ENCODE measurements at places on chromosomes 6 and 20.

DNA sequence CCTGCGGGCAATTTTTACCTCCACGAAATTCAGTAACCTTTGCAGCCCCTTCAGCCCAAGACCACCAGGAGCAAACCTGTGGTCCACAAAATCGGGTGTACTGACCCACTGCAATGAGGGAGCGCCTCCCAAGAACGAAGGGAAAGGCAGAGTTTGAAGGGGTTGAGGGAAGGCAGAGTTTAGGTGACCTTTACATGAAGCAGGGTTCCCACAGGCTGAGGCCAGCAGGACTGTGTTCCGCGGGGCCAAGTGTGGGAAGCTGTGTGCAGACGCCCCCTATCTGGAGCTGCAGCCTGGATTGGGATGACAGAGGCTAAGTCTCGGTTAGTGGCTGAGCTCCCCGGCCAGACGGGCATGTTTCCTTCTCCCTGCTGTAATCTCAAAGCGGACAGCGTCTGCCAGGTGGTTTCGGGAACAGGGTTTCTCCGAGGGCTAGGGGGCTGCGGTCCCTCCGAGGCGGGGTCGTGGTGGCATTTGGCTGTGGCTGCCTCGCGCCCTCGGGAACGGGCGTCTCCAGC lies 826 bp upstream of the PYGB start:
- peak; percentile 72 for DNase-seq

GRCh38 chr6:133701633-133702331 lies 187.1 kb upstream of the TCF21 start:
- no peak for DNase-seq

GRCh38 chr20:57622579-57623381 lies 2.6 kb upstream of the ZBP1 start:
- DNase-seq: peak; percentile 71

GRCh38 chr6:41155132-41155805 lies 1.1 kb upstream of the TREML1 start:
- DNase-seq: no peak

DNA sequence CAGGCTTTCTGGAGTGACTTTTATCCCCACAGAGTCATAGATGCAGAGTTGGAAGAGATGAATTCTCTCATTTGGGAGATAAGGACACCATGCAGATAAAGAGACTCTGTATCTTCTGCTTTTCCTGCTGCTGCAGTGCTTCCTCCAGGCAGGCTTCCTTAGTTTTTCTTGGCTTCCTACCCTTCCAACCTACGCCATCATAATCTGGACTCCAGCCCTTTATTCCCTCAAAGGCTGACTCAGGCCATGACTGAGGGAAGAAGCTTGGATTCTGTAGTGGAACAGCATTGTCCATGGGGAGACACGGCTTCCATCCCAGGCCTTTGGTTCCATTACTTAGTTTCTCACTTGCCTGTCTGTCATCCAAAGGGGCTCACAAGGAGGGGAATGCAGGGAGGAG lies 6.5 kb upstream of the RNF24 start:
- no peak for DNase-seq

- no peak for DNase-seq
Measured at GRCh38 chr6:144365271-144365670, 80.1 kb downstream of the UTRN start.

DNA sequence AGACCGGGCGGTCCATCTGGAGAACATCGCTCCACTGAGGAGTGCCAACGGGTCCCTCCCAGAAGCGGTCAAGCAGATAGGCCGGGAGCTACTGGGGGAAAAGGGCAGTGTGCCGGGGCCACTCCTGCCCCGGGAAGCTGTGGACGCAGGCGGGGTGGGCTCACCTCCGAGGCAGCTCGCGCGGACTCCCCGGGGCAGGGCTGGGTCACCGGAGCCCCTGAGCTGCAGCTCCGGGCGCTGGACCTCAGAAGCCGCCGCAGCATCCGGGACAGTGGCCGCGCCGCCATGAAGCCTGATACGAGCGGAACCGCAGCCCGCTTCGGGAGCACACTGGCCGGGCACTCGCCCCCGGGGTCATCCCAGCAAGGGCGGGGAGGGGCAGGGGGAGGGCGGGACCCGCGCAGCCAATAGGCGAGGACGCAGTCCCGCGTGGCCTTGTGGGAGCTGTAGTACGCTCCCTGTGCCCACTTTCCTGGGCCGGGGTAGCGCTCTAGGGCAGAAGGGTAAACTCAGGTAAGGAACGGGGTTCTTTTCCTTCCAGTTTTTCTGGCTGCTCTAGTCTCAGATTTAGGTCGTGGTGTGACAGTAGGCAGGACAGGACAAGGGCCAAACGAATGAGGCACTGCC lies at the start of gene MOCS1:
Gene MOCS1, minus strand, starts transcription at position 332 of the 627 bp plus-strand sequence. Its CDS starts 45 bp downstream, at position 287.
- DNase-seq: peak; percentile 21

- no peak for DNase-seq
Measured at GRCh38 chr6:30363459-30363858, 18.5 kb downstream of the RPP21 start.

GRCh38 chr6:99979953-99980352 lies 14.1 kb downstream of the MCHR2 start:
- no peak for DNase-seq

DNA sequence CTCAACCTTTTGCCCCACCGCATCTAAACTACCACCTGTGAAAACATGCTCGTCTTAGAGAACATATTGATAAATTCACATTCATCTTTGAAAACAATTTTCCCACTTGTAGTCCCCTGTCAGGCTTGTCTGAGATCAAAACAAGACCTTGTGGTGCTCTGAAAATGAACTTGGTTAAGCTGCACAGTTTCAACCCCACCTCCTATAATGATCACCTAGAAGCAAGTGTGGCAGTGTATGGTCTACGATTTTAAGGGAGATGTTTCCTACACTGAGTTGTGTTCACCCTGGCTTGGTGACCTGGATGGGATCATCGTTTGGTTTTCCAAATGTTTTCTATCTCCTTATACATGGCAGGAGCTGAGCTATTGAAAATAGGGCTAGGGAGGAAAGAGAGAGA lies 539.4 kb downstream of the DOK5 start:
- no peak for DNase-seq

- no peak for DNase-seq
Measured at GRCh38 chr6:4491501-4492260, 284.5 kb upstream of the CDYL start.

- DNase-seq: no peak
Measured at GRCh38 chr6:16493112-16493511, 254.7 kb downstream of the GMPR start.

DNA sequence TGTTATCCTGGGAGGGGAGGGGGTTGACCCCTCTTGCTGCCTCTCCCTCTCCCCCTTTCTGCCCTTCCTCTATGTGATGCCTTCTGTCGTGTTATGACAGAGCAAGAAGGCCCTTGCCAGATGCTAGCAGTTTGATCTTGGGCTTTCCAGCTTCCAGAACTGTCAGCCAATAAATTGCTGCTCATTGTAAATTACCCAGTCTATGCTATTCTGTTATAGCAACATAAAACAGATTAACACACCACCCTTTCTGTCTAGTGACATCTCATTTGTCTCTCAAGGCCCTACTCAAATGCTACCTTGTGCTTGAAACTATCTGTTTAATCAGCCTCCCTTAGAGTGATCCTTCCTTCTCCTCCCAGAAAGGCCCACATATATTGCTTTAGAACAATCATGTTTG lies 16.4 kb upstream of the MAP3K4 start:
- DNase-seq: no peak

DNA sequence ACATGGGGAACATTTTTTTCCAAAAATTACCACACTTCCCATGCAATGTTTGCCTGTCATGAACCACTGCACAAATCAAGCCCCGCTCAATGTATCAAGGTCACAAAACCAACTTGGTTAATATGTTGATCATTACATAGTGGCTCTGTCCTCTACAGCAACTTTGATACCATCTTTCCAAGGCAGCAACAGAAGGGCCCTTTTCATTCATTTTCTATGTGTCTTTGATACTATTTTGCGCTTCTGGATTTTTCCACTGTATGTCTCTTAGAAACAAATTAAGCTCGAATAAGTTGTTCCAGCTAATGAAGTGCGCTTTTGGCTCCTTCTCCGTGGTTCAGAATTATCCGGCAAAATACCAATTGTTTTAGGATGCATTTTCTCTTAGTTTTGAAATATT lies 1.5 kb downstream of the ZHX3 start:
- no peak for DNase-seq

DNA sequence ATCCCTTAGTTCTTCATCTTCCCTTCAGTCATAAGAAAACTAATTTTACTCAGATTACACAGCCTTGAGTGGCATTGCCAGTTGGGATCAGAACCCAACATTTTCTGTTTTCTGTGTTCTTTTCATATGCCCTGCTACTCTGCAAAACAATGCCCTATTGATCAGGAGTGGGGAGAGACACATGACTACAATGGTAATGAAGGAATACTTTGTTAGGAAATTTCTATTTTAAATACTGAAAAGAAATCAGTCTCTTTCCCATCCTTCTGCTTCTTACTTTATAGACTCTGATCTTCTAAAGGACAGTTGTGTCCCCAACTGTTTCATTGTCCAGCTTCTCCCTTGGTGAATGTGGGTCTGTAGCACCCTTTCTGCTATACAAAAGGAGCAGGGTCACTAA lies 5.5 kb upstream of the PKIB start:
- no peak for DNase-seq

DNA sequence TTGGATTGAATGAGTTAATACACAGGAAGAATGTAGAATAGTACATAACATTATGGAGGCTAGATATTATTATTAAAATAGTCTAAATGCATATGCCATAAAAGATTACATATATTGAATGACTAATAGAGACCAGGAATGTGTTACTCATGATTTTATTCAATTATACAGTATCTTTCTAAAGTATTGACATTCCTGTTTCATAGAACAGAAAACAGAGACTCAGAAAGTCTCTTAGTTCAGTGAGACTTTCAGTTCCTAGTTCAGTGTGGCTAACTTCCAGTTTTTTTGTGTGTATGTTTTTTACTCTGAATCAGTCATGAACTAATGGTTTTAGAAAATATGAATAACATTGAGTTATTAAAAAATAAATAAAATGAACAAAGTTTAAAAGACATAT lies 34.6 kb upstream of the TMEM244 start:
- no peak for DNase-seq

DNA sequence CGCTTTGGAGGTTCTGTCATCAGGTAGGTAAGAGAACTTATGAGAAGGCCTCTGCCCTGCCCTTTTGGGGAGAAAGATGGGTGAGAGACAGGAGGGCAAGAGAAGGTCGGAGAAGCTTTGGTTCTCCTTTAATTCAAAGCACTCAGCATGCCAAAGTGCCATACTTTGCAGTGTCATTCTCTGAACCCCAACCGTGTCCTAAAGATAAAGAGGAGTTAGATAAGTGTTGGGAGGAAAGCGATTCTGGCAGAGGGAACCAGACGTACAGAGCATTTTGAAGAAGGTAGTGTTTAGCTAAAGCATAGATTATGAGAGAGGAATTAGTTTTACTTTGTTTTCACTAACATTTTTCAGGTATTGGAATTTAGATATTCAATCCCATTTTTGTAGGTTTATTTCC lies 40.3 kb downstream of the NKAIN2 start:
- DNase-seq: no peak

GRCh38 chr20:34033903-34034302 lies 40.2 kb downstream of the RALY start:
- no peak for DNase-seq

- peak; percentile 41 for DNase-seq
Measured at GRCh38 chr6:122799916-122800686, 11.0 kb downstream of the SMPDL3A start.

GRCh38 chr6:162625846-162626540 lies 101.6 kb downstream of the PRKN start:
- no peak for DNase-seq

DNA sequence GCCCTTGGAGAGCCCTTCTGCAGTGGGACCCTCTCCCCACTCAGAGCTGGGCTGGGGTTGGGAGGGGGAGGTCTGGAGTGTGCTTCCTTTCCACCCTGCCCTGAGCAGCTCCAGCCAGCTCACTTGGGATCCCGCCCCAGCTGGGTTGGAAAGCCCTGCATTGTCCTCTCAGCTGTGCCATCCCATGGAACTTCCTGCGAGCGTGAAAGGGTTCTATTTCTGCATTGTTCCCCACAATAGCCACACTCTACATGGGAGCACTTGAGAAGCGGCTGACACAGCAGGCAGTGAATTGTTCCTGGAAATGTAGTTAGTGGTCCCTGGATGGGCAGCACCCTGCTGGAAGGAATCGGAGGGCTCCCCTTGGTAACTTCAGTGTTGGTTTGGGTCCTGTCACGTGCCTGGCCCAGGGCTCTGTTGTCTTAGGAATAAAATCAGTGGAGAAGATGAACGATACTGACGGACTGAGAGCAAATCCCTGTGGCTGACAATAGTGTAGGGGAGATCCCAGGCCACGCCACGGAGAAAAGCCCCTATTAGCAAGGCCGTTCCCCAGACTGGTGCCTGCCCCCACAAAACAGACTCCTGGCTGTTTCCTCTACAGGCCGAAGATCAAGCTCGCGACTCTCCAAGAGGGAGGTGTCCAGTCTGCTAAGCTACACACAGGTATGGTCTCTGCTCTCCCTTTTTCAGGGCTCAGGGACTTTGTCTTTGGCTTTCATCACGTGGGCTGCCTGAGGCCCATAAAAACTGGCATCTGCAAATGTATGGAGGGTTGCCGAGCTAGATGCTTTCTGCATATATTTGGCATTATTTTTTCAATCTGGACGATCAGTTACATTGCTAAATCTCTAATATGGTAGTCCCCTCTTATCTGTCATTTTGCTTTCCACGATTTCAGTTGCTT lies 18.8 kb downstream of the DNMT3B start:
- no peak for DNase-seq

- DNase-seq: no peak
Measured at GRCh38 chr20:8309634-8310033, 177.6 kb downstream of the PLCB1 start.

DNA sequence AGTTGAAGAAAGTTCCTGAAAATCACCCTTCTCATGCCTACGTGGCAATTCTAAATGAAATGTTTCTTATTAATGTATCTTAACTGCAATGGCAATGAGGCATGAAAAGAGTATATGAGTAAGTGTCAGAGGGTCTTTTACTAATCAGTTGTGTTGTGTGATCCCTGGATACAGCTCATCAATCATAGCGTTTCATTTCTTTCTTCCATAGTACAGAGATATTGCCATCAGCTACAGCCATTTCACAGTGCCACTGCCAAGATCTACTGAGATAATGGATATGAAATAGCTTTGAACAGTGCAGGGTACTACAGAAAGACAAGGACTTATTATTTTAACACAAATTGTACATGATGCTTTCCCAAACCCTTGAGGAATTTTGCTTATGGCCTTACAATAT lies 450.8 kb downstream of the KHDRBS2 start:
- no peak for DNase-seq

All from LoVo (cell line).